ENCODE measurements at places on chromosomes 2 and 18.
A peak's percentile ranks its signal among the peaks of the same experiment; 100 is the strongest.

DNA sequence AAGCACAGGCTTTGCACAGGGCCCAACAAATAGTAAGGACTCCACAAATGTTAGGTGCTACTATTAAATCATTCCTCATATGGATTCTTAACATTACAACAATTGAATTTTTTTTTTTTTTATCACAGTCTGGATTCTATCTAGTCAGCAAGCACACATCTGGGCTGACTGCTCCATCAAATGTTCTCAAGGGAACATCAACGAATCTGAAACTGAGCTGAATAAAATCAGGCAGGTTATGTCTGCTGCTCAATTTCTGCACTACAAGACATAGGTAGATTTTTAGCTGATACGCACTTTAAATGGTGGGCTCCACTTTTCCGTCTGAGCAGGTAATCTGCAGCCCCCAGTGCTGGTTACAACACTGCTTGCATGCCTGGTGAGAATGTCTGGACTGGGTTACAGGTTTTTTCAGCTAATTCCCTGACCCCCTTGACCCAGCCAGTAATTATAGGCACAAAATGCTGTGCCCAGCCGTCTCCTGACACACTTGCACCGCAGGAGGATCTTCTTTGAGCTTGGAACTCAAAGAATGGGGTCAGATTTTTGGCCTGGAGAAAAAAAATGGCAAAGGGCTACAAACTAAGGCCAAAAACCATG lies 44.6 kb downstream of the ADD2 start:
- no peak for DNase-seq

DNA sequence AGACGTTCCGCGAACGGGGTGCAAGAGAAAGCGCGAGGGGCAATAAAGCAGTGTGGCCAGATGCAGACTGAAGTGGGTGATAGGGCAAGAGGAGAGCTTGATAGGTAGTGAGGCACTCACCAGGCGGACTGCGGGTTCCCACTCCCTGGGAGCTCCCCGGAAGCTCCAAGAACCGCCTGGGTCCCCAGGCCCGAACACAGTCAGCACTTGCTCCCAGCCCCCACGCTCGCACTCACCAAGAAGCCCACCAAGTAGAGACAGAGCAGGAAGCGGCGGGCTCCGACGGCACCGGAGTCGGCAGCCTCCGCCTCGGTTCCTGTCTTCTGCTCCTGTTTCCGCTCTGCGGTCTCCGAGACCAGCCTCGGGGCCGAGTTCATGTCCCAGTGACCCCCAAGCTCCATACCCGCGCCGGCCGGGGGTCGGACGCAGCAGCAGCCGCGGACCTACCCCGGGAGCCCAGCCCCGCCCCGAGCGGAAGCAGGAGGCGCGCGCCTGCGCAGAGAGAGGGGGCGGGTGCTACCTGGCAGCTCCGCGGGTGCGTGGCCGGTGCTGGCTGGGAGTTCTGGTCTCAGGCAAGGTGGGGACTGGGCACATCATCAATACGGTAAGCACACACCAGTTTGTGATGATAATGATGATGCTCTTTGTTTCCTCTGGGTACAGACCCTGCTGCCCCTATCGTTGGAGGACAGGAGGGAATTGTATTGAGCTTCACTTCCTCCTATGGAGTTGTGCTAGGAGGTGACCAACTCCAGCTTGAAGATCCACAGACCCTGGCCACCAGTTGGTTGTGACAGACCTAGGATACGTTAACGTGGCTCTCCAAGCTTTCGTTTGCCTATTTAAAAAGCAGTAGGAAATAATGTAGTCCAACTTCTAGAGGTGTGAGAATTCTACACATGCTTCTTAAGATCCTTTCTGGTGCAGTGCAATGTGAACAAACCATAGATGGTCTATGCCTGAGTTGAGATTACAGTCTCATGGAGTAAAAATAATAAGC lies 25.1 kb upstream of the TMEM182 start:
- DNase-seq = peak; percentile 64

GRCh38 chr2:64482243-64482642 lies 28.3 kb downstream of the LGALSL start:
- no peak for DNase-seq

DNA sequence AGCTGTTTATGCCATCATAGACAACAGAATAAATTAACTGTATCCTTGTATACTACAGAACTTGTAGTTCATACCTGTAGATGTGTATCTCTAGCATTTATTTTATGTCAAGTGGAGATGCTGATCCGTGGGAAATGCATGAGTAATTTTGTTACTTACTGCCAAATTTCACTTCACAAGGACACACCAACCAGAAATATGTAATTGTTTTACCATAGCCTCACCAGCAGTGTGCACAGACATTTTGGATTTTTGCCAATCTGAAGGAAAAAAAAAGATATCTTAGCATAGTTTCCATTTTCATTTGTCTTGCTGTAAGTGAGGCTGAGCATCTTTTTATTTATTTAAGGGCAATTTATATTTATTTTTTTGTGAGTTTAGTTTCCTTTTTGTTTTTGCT lies 265.1 kb upstream of the OSR1 start:
- DNase-seq = no peak

DNA sequence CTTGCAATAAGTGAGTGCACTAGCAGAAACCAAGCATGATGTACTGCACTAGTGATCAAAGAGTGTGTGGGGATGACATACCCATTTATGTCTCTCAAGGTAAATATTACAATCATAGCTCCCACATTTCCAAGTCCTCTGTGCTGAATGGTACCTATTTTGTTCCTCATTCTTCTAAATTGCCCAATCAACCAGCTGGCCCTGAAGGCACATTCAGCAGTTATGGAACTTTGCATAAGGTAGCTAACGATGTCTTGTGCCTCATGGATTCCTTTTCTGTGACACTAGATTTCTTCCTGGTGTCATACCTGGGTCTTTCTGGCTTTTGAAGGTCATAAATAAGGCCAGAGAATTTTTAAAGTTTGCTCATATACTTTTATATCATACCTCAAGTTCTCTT lies 963.0 kb downstream of the SLC4A3 start:
- no peak for DNase-seq

- DNase-seq = no peak
Measured at GRCh38 chr2:170314744-170315447, 136.9 kb downstream of the MYO3B start.

DNA sequence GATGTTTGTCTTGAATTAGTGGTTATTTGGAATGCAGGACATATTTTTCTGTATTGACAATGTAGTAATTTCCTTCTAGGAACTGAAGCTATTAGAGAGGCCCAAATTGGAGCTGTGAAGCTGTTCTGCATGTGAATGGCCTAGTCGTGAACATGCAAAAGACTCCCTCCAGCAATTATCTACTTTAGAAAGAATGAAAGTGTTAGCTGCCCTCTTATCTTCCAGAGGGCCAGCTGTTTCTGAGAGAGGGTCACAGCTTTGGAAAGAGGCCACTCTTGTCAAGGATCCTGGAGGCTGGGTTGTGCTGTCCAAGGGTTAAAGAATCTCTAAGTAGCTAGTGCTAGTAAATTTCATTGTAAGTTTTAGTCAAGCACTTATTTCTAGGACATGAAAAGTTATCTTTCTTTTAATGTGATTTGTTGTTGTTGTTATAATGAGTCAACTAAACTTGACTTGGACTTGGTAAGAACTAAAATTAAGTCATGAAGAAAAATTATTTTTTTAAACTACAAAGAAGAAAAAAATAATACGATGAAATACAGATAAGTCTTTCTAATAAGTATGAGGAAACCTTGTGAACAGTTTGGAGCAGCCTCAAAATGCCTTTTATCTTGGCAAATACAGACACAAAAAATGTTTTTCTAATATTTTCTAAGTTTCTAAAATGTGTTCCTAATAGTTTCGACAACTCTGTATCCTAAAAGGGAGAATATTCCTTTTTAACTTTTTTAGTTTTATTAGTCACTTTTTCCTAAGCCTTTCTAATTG lies 36.8 kb downstream of the DPP4 start:
- no peak for DNase-seq

DNA sequence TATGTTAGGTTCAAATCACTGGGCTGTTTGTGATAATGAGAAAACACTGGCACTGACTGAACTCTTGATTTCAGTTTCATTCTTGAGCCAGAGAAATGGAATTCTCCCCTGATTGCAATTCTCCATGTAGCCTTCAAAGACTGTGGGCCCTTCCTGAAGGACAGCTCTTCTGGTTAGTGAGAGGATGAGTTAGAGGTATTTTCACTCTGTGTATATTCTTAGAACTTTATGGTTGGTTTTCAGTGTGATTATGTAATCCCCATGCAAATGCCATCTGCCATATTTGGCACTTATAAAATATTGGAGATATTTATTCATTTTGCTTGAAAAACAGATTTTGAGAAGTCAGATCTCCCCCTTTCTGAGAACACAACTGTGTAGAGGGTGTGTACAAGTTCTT lies 323.7 kb downstream of the SLC4A3 start:
- DNase-seq = no peak

DNA sequence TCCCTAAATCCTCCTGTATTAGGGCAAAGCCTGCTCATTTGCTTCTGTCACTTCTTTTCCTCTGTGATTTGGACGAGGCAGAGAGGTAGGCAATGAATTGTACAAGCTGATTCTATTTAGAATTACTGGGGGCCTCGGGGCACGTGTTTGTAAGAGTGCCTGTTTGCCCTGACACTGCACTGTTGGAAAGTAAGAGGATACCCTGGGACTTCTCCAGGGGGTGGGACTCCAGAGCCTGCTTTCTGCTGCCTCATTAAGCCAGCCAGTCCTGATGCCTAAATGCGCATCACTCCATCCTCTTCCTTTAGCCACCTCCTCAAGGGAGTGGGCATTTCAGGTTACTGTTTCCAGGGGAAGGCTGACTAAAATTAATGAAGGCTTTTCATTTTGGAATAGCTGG lies 134.3 kb downstream of the TDRD15 start:
- DNase-seq = no peak

DNA sequence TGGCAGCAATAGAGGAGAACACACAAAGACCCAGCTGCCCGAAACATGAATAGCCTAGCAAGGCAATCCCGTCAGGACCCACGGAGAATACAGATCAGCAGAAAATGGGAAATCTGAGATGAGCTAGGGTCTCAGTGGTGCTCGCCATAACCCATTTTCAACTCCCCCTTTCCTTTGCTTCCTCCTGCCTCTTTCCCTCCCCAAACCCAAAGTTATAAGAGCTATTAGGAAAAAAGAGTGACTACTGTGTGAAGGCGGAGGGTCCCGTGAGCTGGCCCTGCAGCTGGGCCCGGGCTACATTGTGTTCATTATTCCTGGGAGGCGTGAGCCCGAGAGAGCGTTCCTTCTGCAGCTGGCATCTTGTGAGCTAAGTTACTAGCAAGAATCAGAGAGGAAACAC lies 118.4 kb downstream of the PID1 start:
- no peak for DNase-seq

DNA sequence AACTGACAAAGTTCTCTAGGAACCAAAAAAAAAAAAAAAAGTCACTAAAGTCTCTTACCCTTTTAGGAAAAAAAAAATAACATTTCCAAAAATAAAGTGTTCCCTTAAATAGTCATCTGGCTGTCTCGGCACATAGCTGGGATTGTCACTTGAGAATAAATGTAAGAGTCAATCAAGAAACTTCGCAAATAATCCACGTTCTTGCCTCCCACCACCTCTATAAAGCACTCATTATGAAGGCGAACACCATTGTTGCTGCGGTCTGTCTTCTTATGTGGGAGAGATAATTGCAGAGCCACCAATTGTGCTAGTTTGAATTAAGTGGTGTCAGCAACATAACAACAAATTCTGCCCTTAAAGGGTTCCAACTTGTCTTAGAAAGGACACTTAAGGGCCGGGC lies 163.7 kb downstream of the FBXO15 start:
- no peak for DNase-seq

DNA sequence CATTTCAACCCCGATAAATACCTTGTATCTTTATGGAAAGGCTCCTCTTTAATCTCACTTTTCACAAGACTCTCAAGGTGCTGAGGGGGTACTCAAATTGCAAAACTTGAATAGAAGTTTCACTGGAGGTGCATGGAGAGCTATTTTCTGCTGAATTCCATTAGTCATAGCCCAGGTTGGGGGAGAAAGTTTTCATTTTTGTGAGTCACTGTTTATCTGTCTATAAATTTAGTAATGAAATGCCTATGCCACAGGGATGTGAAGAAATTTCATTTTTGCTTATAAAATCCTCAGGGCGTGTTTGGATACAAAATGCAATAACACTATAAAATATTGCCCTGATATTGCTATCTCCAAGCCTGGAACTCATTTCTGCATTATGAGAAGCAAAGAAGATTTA lies 346.3 kb downstream of the LRATD1 start:
- DNase-seq = no peak

DNA sequence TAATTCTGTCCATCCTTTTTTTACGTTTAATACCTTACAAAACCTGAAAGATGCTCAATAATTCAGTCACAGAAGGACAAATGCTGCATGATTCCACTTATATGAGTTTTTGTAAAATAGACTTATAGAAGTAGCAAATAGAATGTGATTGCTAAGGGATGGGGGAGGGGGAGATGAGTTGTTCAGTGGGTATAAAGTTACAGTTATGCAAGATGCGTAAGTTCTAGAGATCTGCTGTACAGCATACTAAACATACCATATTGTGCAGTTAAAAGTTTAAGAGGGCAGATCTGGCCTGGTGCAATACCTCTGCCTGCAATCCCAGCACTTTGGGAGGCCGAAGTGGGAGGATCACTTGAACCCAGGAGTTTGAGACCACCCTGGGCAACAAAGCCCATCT lies 78.8 kb downstream of the TET3 start:
- no peak for DNase-seq

DNA sequence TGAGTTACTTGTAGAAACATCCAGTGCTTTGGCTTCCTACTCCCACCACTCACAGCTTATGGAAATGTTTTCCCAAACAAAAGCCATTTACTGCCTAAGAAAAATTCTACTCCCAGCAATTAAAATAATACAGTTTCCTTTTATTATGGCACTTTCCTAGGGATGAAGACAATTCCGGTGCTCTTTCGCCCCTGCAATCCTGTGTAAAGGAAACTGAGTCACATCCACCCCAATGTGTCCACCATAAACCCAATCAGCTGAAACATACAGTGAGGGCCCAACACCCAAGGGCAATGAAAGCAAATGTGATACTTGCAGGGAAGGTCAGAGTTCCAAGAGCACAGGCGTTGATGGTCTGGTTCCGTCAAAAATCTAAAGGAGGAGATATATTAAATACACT lies 62.0 kb upstream of the ST3GAL5 start:
- no peak for DNase-seq

DNA sequence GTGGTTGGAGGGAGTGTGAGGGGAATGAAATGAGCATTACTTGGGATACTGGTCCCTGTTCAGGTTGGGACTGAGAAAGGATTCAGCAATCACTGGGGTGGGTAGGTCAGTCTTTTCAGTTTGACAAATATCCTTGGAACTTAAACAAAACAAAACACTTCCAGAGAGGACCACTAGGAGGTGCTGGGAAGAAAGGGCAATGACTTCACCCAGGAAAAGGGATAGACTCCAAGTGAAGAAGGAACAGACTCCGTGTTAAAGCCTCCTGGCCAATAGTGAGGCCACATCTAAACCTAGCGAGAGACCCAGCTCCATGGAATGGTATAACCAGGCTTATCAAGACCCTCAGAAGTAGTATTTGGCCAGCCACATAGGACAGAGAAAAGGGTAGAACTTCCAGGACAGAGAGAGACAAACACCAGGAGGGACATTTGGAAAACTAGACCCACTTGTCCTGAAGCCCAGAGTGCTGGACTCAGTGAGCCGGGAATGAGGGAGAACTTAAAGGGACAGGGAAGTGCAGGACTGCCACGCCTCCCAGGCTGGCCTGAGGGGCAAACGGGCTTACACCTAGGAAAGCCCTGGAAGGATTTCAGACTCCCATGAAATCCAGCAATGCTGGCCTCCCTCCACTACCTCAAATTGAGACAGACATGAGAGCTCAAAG lies 19.6 kb upstream of the KCNG3 start:
- DNase-seq = no peak

GRCh38 chr2:150042500-150043171 lies 444.8 kb downstream of the RND3 start:
- no peak for DNase-seq

Measured in stimulated activated CD8-positive, alpha-beta memory T cell treated with anti-CD3 and anti-CD28 coated beads, Interleukin-4, amount 100 ng/mL, for 1 hour (primary cell).